ENCODE measurements at places on chromosomes 11 and 22.

GRCh38 chr22:47206164-47206563, 443.7 kb downstream of the TBC1D22A start:
- DNase-seq, result no peak

DNA sequence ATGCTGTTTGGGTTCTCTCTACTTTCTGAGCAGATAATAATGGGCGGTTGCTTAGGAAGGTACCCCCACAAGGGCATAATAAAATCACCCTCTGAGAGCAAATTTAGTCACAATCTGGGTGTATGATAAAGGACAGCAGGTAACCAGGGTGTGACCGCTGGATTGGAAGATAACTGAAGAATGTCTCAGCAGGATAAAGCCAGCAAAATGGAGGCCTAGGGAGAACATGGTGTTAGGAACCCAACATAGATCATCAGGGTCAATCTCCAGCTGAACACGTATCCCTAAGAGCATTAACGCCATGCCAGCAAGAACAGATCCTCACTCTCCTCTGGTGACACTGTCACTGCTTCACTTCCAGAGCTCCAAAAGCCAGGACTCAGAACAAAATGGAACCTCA, 64.5 kb upstream of the SCUBE2 start:
- DNase-seq, result no peak

DNA sequence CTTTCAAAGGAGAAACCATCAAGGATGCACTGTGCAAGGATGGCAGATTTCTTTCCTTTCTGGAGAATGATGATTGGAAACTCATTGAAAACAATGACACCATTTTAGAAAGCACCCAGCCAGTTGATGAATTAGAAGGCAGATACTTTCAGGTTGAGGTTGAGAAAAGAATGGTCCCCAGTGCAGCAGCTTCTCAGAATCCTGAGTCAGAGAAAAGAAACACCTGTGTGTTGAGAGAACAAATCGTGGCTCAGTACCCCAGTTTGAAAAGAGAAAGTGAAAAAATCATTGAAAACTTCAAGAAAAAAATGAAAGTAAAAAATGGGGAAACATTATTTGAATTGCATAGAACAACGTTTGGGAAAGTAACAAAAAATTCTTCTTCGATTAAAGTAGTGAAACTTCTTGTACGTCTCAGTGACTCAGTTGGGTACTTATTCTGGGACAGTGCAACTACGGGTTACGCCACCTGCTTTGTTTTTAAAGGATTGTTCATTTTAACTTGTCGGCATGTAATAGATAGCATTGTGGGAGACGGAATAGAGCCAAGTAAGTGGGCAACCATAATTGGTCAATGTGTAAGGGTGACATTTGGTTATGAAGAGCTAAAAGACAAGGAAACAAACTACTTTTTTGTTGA, 9.8 kb downstream of the FAM111A start:
- no peak for DNase-seq

DNA sequence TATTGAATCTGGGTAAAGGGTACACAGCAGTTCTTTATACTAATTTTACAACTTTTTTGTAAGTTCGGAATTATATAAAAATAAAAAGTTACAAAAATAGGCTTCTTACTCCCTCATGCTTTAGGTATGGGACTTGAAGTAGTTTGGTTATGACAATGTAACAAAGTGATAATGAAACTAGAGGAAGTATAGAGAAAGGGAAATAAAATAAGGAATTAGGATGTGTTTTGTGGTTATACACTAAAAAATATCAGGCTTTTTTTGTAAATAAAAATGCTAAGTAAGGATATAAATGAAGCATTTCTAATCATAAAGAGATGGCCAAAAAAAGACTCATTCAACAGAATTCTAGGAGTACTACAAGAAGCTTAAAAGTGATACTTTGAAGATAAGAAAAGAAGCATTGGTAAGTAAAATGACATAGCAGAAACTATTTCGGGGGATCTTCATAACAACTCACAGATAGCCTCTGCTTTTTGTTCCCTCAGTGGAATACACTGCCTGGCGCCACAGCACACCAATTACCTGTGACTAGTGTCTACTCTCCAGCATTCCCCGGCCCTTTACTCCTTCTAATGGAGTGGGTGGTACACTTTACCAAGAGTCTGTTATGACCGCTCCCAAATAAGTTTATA, 322.7 kb upstream of the PITPNB start:
- DNase-seq, result no peak

DNA sequence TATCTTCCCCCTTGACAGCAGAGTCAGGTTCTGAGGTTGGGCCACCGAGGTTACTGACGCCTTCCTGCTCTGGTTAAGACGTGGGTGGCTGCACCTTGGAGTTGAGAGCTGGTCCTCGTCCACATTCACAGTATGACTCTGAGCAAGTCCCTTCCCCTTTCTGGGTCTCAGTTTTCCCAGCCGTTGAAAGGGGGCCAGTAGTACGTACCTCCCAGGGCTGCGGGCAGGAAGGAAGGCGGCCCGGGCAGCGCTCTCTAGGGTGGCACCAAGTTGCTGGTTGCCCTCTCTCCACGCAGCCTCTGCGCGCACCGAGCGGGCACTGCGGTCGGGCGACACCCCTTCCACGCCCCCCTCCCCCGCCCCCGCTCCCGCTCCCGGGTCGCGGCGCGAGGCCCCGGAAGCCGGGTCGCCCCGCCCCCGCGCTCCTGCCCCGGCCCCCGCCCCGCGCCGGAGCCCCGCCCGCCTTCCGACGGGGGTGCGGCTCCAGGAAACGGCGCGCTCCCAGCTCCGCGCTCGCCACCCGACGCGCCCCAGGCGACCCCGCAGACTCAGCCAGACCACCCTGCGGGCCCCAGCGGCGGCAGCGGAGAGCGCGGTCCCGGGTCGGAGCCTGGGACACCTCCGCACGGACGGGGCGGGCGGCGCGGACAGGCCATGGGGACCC, at the start of gene EHBP1L1:
Gene EHBP1L1, plus strand, starts transcription at position 486 of the 664 bp plus-strand sequence. CDS start 250 bp downstream, outside the sequence.
- DNase-seq, result peak; percentile 34

DNA sequence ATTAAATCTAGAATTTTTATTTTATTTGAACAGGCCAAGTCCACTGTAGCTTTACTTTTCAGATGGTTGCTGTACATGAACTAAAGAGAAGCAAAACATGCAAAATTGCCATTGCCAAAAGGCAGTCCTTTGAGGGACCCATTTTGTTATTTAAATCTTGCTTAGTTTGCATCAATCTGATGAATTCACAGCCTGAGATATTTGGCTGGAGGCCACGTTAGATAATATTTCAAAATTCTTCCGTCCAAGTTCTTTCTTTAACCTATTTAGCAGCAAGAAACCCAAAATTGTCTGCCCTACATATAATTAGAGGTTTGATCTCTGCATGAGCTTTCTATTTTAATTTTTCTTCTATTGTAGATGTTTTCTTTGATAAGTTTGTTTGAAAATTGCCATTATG, 1706.9 kb upstream of the RAG2 start:
- DNase-seq, result no peak

GRCh38 chr11:103183981-103184611, 74.9 kb downstream of the DYNC2H1 start:
- no peak for DNase-seq

- DNase-seq, result no peak
These were observed 71.2 kb downstream of the PHF21A start for GRCh38 chr11:46050003-46050461.

- DNase-seq, result no peak
These were observed 72.8 kb upstream of the CDON start for GRCh38 chr11:126135235-126136176.

- DNase-seq, result no peak
These were observed 111.9 kb downstream of the MED15 start for GRCh38 chr22:20619045-20619892.

- no peak for DNase-seq
These were observed 16.5 kb downstream of the CCND1 start for GRCh38 chr11:69657456-69657910.

DNA sequence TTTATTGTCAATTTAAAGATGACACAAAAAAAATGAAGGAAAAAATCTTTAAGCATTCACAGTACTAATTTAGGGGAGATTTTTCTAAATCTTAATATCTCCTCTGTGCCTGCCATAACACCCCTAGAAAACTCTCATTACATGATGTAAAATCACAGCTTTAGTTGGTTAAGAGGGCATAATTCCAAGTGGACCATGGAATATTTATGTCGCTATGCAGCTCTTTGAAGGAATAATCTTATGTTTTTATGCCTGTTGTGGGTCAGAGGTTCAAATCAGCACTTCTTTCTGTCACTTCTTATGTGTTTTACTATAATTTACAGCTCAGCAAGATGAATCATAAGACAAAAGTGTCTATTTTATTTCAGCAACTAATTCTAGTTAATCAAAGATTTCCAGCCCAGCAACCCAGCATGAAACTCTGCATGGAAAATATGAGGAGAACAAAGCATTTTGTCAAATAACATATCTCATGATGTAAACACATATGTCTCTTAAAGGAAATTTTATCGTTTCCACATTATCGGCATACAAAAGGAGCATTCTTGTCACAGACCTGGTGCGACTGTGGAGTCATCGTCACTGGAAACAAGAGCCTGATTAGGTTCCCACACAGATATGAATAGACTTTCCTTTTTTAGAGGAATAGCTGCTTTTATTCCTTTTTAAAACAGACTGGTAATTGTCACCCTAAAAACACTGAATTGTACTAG, 274.8 kb downstream of the SOX6 start:
- no peak for DNase-seq

DNA sequence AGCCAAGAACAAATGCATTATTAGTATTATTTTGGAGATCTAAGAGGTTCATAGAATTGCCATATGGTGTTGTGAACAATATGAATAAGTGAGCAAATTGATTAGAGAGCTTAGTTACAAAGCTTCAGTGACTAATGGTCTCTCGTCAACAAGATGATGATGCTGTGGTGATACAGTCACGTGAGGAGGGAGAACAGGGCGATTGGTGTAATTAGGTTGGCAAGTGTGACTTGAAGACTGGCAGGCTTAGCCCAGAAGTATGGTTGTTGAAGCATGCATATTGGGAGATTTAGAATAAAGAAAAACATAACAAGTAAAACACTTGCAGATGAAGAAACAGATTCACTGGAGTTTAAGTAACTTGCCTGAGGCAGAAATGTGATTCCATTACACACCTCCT, 100.6 kb upstream of the SORL1-AS1 start:
- DNase-seq, result no peak

- DNase-seq, result no peak
These were observed 11.4 kb upstream of the MUC5AC start for GRCh38 chr11:1146365-1146764.

DNA sequence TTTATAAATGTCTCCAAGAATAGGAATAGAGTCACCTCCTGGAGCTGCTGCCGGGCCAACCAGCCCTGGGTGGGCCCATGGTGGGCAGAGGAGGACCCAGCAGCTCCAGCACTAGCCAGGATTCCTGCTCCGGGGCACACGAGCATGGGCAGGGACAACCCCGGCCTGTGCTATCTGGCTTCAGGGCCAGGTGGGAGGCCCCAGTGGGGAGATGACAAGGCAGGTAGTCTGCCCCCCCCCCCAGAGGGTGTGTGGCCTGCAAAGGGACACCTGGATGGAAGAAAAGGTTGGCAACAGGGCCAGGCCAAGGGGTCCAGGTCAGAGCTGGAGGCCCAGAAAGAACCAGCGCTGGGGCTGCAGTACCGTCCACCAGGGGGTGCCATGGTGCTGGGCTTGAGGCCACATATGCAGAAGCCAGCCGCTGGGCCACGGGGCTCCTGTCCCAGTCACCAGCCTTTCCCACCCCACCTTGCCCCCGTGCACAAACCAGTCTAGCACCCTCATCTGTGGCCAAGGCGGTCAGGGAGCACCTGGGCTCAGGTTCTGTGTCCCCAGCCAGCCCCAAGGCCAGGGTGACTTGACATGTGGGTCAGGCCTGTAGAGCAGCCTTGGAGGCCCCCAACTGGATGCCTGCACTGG, 3.4 kb downstream of the TSPAN32 start:
- DNase-seq, result peak; percentile 1

GRCh38 chr11:120625565-120625964, 114.0 kb downstream of the GRIK4 start:
- no peak for DNase-seq

- no peak for DNase-seq
These were observed 1.6 kb downstream of the PHF21B start for GRCh38 chr22:45008186-45008681.

DNA sequence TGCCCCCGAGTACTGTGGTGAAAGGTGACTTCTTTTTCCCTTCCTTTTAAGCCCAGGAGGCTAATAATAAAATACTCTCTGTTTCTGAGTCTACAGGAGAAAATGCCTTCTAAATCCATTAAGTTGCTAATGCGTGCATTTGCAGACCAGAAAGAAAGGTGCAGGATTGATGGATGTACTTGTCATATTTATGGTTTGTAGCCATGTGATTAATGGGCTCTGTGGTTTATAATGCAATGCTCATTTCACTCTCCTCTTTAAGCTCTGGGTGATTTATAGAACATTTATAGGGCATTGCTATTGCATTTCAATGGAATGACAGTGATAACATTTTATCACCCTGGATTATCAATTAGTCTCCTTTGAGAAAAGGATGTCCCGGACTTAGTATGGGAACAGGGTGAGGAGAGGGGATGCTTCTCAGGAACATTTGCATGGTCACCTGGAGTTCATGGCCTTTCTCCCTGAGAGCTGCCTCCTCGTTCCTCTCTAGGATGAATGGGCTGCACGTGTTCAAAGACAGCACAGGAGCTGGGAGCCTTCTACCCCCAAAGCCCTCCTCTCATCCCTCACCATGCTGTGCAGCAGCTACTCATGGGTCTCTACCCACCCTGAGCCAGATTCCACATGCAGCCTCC, 82.8 kb upstream of the HMGXB4 start:
- DNase-seq, result no peak

DNA sequence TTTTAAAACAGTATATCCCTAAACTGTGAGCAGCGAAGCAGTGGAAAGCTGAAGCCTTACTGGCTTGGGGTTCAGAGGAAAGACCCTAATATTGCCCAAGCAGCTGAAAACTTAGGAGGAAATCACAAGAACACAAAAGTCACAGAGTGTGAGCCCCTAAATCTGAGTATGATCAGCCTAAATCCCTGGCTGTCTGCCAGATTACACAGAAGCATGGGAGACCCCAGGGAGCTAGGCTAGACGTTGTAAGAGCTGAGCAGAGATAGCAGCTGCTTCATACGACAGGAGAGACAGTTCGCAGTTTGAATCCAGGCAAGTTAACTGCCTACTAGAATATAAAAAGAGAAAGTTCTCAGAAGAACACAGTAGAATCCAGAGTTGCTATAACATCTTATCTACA, 81.2 kb downstream of the PACS1 start:
- no peak for DNase-seq

DNA sequence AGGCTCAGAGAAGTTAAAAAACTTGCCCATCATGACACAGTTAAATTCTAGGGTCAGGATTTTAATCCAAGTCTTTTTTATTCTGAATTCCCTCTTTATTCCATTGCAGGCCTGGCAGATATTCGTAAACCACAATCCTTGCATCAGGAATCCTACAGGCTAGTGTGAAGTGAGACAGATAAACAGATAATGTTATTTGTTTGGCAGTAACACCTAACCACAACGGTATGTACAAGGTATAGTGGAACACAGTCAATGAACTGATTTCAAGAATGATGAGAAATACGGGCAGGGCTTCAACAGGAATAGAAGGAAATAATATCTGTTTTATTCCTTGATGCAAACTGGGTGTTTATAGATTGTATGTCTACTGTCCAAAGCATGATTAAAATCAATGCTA, 32.0 kb upstream of the NARS2 start:
- no peak for DNase-seq

All from NCI-H510A treated with DMSO at 0.1 percent for 48 hours (cell line).